ENCODE measurements at places on chromosomes 4 and X.
A peak's percentile ranks its signal among the peaks of the same experiment; 100 is the strongest.

DNA sequence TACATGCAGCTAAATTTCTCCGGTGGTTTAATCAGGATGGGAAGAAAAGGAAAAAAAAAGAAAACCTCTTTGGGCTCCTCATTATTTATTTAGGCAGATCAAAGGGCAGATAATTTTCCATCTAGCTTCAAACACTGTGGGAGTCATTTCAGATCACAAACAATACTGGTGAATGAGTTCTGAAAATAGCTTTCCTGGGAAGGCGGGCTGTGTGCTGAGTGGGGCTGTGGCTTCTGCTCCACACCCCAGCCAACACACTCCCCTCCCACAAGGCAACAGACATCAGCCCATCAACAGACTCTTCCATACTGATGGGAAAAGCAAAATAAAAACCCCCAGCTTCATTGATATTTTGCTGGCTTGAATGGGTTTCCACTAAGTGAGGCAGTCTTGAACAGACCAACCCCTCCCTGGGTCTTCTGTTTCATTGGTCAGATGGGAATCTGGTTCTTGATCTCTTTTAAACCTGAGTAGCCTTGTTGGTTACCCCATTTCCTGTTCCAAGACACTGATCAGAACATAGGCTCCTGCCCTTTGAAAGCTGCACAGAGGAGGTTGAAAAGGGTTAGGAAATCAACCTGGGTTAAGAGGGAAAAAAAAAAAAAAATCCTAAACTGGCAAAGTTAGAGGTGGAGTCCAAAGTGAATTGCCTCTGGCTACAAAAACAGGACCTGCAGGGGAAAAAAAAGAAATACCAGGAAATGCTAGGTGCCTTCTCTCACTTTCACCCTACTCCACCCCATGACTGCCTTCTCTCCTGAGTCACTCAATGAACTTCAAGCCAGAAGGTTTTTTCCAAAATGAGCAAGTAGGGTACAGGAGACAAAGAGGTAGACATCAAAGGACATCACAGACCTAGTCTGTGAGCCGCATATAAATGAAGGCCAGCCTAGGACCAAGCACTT, 20.0 kb downstream of the AMOT start:
- DNase-seq, result no peak

- no peak for DNase-seq
Measured at GRCh38 chr4:61583696-61584095, 383.6 kb downstream of the ADGRL3 start.

GRCh38 chrX:120752431-120753082, 122.7 kb upstream of the C1GALT1C1 start:
- no peak for DNase-seq

DNA sequence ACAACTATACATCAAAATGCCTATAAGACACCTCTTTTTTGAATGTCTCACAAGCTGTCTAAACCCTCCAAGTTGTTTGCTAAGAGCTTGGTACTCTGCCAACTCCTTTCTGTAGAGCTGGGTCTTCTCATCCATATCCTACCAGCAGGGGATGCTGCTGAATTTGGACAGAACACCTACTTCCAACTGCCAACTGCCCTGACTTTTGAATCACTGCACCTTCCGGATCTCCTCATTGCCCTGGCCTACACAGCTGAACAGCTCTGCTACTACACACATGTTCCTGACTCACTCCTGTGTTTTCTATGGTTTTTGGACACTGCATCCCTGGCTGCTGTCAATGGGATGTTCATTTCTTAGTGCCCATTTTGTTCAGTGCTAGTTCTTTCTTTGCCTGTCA, 18.7 kb downstream of the FAM184B start:
- DNase-seq, result no peak

DNA sequence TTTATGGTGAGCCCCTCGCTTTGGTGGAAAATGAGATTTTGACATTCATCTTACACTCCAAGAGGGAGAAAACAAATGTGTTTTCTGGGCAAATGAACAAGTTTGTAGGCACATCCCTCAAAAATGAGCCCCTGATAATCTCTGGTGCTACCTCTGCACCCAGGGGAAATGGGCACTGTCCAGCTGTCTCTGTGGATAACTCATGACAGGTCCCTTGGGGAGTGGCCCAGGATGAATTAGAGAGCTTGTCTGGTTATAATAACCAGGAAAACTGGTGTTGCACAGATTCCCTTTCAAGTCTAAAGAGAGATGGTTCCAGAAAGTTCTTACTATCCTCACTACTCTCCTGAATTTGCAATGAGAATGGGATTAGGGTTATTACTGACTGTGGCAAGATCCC, 7.5 kb downstream of the RASL11B start:
- DNase-seq, result no peak

- DNase-seq, result peak; percentile 5
Measured at GRCh38 chr4:152294765-152295164, 241.1 kb downstream of the FBXW7 start.

- no peak for DNase-seq
Measured at GRCh38 chrX:39724544-39724943, 373.2 kb downstream of the BCOR start.

All from NCI-H460 (cell line).